ENCODE measurements at places on chromosomes 16 and 17. TPM values are rescaled to one million over a fixed set of nuclear protein-coding genes. Genes with fewer than 3 reads are reported as not detected.
A peak's percentile ranks its signal among the peaks of the same experiment; 100 is the strongest.

DNA sequence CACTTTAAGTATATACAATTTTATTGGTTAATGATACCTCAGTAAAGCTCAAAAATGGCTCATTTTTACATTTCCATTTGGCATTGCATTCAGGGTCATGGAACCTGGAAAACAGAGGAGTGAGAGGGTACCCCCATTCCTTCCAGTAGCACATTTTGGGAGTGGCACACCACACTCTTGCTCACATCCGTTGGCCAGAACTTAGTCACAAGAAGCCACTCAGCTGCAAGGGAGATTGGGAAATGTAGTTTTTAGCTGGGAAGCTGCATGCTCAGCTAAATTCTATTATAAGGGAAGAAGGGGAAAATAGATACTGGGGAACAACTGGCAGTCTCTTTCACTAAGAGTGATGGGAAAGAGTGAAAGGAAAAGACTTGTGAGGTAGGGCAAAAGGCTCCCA, 102.5 kb upstream of the TMEM97 start:
- DNase-seq, result peak; percentile 57

DNA sequence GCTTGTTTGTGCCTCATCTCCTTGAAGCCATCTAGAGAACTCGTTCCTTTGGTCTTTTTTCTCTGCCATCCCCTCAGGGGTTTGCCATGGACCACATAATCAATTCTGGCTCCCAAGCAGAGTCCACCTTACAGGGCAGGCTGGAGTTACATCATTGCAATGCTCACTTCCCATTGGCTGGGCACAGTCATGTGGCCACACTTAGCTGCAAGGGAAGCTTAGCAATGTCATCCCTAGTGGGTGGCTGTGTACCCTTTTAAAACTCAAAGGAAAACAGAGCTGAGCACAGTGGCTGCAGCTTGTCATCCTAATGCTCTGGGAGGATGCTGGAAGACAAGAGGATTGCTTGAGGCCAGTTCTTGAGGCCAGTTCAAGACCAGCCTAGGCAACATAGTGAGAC, 41.9 kb upstream of the POLR3E start:
- no peak for DNase-seq

DNA sequence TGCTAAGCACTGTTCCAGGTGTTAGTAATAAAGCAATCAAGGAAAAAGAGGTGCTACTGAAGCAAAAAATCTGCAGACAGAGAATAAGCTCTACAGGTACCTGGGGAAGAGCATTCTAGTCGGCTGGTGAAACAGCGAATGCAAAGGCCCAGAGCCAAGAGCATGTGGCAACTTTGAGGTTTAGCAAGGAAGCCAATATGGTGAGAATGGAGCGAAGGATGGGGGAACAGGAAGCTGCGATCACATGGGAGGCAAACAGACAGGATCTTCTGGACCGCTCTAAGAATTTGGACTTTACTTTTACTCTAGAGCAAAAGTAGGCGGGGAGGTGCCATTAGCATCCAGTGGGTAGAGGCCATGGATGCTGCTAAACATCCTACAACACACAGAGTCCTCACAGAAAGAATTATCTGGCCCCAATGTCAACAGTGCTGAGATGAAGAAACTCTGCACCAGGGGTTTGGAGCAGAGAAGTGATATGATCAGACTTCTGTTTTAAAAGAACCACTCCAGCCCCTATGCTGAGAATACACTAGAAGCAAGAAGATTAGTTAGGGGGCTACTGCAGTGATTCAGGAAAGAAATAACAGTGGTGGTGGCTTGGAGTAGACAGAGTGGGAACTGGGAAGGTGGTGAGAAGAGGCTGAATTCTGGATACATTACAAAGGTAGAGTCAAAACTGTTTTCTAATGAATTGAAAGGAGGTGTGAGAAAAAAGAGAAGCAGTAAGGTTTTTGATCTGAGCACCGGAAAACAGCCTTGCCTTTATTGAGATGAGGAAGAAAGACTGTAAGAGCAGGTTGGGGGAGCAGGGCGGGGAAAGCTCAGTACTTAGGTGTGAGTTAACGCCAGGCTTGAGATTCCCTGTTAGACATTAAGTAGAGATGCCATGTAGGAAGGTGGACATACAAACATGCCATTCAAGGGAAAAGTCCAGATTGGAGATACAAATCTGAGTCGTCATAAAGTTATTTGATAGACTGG, 11.0 kb downstream of the EFTUD2 start:
- no peak for DNase-seq

DNA sequence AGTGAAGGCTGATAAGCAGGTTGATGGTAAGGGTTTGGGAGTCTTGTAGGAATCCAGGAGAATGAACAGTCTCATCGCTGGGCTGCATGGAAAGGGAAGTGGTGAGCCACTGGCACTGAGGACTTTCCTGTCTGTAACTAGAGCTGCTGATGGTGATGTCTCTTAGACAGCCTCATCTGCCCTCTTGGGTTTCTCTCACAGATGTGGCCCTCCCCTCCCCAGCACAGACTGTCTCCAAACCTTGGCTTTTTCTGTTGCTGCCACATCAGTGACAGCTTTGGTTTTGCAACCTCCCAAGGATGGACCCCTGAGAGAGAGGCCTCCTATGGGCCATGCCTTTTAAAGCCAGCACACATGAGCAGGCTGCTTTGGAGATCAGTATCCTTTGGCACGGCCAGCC, 16.9 kb downstream of the PLCG2 start:
- DNase-seq, result no peak

RDM1 gene
- 2.0 TPM for total RNA-seq

- no peak for DNase-seq
Measured at GRCh38 chr17:53058031-53058430, 764.7 kb upstream of the KIF2B start.

DNA sequence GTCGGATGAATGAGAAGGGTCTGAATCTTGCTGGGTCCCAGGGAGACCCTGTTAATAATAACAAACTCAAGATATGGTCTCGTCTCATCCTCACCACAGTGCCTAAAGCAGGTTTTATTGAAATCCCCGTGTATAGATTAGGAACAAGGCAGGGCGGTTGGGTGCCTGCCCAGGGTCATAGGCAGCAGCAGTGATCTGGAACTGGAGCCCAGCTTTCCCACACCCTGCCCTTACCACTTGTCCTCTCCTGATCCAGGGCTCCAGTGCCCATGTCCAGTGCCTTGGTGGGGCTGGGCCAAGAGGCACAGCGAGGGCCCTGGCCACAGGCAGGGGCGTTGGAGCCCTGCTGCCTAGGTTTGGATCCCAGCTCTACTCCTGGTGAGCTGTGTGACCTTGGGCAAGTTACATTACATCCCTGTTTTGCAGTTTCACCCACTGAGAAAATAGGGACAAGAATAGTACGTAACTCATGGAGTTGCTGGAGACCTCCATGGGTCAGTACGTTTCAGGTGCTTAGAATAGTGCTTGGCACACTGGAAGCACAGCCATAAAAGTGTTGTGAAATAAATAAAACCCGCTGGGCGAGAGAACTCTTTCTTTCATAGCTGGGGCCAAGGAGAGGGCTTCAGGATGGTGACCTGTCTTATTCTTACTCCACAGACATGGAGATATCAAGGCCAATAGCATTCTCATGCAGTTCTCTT, 13.9 kb downstream of the SOCS3 start:
- no peak for DNase-seq

GRCh38 chr16:77675464-77676324, 46.6 kb upstream of the NUDT7 start:
- peak; percentile 74 for DNase-seq

DNA sequence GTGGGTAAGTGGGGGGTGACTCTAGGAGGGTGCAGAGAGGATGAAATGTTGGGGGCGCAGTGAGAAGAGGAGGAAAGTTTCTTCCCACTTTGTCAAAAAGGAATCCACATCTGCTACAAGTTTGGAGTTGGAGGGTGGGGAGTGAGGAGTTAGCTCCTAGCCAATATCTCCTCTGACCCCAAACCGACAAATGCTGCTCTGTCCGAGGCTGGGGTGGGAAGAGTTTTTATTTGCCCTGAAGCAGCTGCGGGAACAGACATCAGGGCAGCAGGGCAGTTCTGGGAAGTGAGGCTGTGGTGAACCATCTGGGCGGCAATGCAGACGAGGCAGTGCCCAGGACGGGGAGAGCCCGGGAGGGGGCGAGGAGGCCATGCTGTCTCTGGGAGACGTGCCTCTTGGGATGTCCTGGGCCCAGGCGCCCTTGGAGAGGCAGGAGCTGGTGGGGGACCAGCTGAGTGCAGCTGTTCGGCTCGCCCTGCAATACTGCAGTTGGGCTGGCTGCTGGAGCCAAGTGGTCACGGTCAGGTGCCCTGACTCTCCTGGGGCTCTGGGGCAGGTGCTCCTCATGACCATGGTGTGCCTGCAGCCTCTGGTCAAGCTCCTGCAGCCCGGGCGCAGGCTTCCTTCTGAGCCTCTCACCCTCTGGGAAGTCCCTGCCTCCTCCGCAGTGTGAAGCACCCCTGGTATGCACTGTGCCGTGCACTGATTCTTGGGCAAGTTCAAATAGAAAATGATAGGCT, 6.4 kb upstream of the SOCS3 start:
- no peak for DNase-seq

RNPS1 gene
- total RNA-seq, result 131 TPM

MCRIP1 gene
- total RNA-seq, result 90.9 TPM

SLC13A2 gene
- total RNA-seq, result not detected
